ENCODE measurements at places on chromosomes 12 and 14.

GRCh38 chr12:113237748-113238147 is 16.5 kb downstream of the TPCN1 start:
- DNase-seq: no peak

- no peak for DNase-seq
Observed at GRCh38 chr14:78184157-78184556, 14.0 kb downstream of the NRXN3 start.

DNA sequence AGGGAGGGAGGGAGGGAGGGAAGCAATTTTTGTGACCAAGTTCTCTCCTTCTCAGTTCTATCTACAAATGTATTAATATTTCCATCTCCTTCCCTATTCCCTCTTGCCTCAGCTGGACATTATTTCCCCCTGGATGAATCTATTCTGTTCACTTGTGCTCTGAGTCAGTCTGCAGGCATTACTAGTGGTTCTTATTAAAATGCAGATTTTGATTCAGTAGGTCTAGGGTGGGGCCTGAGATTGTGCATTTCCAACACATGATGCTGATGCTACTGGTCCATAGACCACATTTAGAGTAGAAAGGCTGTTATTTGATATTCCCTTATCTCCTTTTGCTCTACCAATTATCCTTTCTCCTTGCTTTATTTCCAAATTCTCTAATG is 40.1 kb upstream of the YAF2 start:
- DNase-seq: no peak

DNA sequence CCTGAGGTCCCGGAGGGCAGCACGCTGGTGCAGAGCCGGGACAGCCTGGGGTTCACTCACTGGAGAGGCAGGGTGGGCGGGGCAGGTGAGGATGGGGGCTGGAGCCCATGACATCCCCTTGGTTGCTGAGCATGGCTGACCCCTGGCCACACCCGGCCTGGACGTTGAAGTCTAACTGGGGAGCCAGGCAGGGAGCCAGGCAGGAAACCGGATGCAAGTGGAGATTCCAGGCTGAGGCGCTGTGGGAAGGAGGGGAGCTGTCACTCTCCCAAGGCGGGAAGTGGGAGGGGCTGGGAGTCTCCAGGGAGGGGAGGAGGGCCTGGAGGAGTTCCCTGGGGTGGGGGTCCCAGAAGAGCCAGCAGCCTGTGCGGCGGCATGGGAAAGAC is 7.7 kb upstream of the INF2 start:
- DNase-seq: no peak

DNA sequence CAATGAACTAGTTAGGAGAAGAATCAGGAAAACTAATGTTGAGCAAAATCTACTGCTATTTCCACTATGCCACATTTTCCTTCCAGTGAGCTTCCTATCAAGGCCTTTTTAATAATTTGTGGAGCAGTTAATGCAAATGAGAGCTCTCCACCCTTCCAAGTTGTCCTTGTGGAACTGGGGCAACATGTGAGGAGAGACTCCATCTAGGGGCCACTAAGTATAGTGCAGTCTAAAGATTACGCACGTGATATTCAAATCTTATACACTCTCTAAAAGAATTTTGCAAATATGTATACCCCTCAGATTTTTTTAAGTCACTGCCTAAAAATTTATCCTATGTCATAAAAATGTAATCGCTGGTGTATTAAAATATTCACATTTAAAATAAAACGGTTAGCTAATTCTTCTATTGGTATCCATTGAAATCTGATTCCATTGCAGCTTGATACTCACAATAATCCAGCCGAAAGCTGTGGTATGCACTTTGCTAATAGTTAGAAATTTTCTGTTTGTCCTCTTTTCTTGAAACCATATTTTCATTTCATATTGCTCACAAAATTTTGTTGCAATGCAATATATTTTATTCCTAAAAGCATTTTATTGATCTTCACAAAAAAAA is 100.1 kb downstream of the PAH start:
- peak; percentile 26 for DNase-seq

GRCh38 chr12:112998987-112999767 is 20.9 kb downstream of the OAS2 start:
- DNase-seq: peak; percentile 82

DNA sequence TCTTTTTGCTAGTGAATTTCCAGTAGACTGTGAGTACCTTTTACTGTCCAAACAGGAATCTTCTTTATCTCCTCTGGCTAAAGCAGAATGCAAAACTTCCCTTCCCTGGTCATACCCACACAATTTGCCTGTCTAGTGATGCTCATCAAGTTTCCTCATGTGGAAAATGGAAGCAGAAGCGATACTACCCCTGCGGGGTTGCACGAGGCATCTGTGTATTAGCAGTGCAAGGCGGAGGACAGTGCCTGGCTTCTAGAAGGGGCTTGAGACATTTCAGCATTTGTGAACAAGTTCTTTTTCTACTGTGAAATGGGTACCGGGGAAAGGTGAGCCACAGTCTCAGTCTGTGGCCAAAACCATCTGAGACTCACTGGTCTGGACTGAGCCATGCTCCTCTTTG is 340.9 kb downstream of the AACS start:
- no peak for DNase-seq

- DNase-seq: peak; percentile 80
Observed at GRCh38 chr12:81077686-81078441, at the start of gene ACSS3. ACSS3 (plus strand) TSS chr12:81078079; CDS start chr12:81078121, 42 bp downstream.

DNA sequence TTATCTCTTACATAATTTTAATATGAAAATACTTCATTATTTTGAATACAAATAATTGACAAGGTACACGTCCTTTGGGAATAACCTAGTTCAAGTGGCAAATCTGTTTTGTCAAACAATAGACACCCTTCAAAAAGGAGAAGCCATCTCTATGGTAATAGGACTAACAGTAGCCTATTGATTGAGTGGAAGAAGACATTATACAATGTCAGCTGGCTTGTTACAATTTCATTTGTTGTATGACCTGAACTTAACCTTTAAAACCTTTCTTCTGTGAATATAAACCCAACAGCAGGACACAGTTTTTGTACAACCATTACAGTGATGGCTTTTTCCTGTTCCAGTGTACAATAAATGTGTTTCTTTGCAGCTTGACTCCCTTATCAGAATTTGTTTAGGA is 8.1 kb downstream of the TMEM260 start:
- DNase-seq: no peak

GRCh38 chr12:48883305-48884161 is 17.9 kb upstream of the RND1 start:
- peak; percentile 51 for DNase-seq

GRCh38 chr14:36512585-36513003 is 7.4 kb downstream of the NKX2-1 start:
- DNase-seq: no peak

DNA sequence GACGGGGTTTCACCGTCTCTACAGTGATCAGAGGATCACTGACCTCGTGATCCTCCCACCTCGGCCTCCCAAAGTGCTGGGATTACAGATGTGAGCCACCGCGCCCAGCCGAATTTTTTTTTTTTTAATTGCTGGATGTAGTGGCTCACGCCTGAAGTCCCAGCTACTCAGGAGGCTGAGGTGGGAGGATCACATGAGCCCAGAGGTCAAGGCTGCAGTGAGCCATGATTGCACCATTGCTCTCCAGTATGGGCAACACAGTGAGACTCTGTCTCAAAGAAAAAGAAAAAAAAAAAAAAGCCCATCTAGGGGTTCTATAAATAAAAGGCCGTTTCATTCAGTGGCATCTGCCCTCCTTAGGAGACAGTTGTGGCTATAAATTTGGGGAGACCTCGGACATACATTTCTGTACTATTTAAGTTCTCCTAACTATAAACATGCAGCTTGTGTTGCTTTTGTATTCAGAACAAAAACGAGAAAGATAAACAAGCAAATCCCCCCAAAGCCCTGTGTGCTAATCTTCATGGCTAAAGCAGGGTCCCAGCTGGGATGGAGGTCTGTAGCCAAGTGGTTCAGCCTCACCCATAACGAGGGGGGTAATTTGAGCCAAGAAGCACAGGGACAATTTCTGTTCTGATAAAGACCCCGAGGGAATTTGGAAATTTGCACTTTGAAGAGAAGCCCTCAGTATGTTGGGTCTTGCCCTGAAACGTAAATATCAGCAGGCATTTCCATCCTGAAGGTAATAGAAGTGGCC is 35.0 kb upstream of the BCL7A start:
- no peak for DNase-seq

GRCh38 chr12:57473886-57474285 is 5.8 kb downstream of the ARHGAP9 start:
- no peak for DNase-seq

Measured in NCI-H146 (cell line).